ENCODE measurements at places on chromosomes 4 and X.

DNA sequence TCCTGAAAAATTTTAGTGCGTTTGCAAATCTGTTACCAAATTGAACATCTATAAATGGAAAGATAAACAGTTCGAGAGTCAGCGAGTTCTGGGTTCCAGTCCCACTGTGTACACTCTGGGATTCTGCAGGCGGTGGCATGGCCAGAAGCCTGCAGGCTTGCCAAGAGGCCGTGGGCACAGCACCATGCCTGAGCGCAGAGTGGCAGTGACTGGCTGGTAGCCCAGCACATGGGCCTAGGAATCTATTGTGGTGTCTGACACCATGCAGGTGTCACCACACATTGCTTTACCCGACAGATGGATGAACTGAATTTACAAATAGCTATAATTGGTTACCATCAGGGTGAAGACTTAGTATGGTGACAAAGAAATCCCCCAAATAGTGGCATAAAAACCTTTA, 71.7 kb upstream of the TLR3 start:
- DNase-seq: no peak

GRCh38 chrX:111257733-111258132, 12.6 kb downstream of the CAPN6 start:
- no peak for DNase-seq

DNA sequence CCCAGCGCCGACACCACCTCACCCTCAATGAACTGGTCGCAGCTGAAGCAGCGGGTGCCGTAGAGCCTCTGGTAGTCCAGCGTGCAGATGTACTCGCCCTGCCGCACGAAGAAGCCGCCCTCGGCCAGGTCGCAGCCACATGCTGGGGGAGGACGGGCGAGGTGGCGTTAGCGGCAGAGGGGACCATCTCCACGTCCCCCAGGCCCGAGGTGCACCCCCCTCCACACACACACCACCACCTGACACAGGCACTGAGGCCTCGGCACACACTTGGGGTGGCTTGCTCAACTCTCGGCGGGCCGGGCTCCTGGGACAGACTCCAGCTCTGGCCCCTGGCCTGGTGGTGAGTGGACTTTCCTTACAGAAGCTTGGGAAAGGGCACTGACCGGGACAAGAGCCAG, 61.5 kb downstream of the ABLIM2 start:
- DNase-seq: no peak

GRCh38 chr4:37934609-37935008, 25.6 kb upstream of the PTTG2 start:
- no peak for DNase-seq

DNA sequence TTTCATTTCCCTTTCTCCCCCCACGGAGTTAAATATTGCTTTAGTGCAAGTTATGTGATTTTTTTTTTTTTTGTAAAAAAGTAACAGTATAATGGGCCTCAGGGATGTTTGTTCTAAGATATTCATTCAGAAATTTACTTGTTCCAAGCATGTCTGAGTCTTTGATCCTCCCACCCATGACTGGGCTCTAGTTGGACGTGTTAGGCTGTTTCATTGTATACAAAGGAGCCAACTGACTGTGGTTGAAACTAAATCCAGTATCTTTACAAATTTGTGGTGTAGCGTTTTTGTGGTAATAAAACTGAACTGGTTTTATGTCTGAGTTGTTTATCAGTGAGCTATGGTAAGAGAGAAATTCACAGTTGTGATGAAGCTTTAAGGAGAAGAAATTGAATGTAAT, 74.1 kb downstream of the DOCK11 start:
- DNase-seq: no peak

DNA sequence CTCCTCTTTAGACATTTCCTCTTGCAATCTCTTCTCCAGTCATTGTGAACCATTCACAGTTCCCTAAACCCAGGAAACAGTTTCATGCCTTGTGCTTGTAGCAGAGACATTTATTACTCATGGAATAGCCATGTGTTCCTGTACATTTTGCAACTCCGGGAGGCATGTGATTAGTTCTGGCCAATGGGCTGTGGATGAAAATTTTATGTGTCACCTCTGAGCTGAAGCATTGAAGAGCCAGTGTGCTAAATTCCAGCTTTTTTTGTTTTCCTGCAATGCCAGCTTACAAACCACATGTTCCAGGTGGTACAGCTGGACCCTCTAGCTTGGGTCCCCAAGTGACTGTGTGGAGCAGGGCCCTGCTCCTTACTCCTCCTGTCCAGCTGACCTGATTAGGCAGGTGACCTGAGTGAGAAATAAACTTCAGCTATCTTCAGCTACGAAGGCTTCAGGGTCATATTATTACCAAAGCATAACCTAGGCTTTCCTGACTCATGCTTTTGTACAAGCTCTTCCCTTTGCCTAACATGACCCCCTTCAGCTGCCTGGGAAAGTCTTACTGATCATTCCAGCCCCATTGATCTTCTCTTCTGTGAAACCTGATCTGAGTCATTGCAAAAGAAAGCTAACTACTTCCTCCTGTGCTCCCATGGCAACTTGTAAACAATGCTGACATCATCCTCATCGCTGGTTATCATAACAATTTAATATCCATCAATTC, 200.4 kb downstream of the PTTG2 start:
- peak; percentile 98 for DNase-seq

GRCh38 chr4:92968556-92968955, 664.8 kb downstream of the GRID2 start:
- DNase-seq: no peak

- DNase-seq: no peak
Observed at GRCh38 chr4:102525504-102525903, 24.3 kb downstream of the NFKB1 start.

DNA sequence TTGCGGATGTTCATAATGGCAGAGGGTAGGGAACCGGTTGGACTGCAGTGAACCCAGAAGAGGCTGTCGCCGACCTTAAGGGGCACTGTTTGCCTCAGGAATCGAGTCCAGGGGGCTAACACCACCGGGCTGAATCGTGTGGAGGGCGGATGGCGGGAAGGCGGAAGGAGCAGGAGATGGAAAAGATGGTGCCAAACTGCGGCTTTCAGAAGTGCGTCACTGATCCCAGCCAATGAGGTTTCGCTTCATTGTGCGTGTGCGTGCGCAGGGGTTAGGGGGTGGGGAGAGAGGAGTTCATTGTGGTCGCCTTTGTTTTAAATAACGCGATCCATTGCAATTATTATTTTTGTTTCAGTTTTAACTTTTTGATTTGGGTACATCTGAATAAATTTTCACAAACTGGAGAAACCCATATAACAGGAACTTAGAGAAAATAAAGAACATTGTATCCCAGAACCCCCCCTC, at the start of gene NAA11:
Gene NAA11 (minus strand): TSS at position 198 of the 465 bp plus-strand sequence. CDS start 184 bp downstream, at position 14.
- no peak for DNase-seq

- peak; percentile 16 for DNase-seq
Observed at GRCh38 chrX:9626379-9626778, 139.3 kb downstream of the GPR143 start.

- DNase-seq: peak; percentile 1
Observed at GRCh38 chrX:39308126-39308525, 506.9 kb downstream of the MID1IP1 start.

DNA sequence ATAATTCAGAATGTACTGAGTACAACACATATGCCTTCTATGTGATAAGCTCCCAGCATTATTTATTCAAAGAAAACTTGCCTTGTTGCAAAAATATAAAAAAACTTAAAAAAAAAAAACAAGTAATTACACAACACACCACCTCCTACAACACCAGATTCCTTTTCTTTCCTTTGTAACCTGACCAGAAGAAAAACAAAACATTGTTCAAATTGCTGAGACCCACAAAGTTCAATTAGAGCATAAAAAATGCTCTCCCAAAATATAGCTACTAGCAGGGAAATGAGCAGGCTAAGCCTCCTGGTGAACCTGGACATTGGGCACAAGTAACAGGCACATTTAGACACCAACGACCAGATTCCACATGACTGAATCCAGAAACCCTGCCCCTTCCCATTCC, 38.3 kb downstream of the MECP2 start:
- peak; percentile 34 for DNase-seq

DNA sequence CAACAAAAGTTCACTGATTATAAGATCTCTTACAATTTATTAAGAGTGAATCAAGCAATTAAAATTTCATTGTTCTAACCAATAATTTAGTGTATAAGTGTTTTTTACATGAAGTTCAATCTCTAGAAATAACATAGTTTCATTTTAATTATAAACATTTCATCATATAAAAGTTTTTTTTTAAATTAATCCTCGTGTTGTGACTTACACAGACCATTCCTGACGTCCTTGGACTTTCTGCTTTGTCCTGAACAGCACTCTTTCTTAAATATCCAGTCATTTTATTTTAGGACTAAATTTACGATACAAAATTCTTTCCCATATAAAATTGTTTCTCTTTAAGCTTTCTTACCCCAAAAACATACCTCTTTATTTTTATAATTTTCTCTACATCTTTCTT, 841.7 kb upstream of the POU3F4 start:
- no peak for DNase-seq

GRCh38 chrX:33336783-33337182, 125.4 kb upstream of the DMD start:
- no peak for DNase-seq

Measured in EH (cell line).